Transverse colon (tissue), 4 donors: ENCODE measurements at places on chromosomes 6 and 20. TPM values are rescaled to one million over a fixed set of nuclear protein-coding genes. Genes with fewer than 3 reads are reported as not detected.
A peak's percentile ranks its signal among the peaks of the same experiment; 100 is the strongest.

DNA sequence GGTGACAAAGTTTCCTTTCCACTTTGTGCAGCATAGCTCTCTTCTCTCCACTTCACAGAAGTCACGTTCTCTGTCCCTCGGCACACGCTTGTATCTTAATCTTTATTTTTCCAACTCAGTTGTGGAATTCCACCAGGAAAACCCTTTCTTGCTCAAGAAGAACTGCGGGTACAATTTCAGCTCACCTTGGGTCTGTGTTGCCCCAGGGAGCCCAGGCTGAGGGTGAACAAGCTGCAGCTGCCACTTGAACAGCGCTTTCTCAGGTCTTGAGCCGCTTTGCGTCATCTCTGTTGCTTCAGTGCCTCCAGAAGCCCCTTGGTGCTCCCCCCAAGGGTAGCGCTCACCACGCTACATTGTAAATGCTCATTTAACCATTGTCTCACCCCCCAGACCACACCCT, 229.2 kb upstream of the TAB2 start:
- DNase-seq, result no peak

GSTA5 gene
- total RNA-seq, result not detected

DNA sequence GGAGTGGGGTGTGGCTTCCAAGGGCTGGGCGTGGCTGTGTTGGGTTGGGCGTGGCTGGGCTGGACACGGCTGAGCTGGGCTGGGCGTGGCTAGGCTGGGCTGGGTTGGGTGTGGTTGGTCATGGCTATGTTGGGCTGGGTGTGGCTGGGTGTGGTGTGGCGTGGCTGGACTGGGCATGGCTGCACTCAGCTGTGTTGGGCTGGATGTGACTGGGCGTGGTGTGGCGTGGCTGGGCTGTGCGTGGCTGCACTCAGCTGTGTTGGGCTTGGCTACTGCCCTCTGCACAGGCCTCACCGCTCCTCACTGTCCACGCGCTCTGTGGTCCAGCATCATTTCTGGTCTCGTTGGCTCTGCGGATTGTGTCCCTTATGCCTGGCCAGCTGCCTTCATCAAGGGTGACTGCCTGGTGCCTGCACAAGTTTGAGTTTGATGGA, 43.5 kb upstream of the SLCO4A1 start:
- peak; percentile 66 for DNase-seq

GRCh38 chr20:31706607-31707257, 15.9 kb downstream of the BCL2L1 start:
- DNase-seq, result no peak

GRCh38 chr6:19865178-19865577, 28.0 kb downstream of the ID4 start:
- no peak for DNase-seq

DNA sequence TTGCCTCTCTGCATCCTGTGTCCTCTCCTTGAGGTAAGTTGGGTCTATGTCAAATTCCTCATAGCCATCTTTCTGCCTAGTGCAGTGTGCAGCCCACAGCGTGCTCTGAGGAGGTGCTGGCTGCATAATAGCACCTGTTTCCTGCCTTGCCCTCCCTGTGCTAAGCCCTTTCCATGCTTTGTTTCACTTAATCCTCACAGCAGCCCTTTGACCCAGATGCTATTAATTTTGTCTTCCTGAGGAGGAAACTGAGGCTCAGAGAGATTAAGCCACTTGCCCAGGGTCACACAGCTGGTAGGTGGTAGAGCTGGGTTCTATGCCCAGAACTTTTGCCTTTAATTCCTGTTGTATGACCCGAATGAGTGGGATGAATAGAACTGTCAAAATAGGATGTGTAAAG, 13.5 kb downstream of the FAM83D start:
- DNase-seq, result no peak

ALDH8A1 gene
- 1.1 TPM for total RNA-seq

- DNase-seq, result no peak
Measured at GRCh38 chr6:128446497-128446896, 73.9 kb downstream of the PTPRK start.

- no peak for DNase-seq
Measured at GRCh38 chr6:14458669-14459266, 341.2 kb downstream of the CD83 start.

DNA sequence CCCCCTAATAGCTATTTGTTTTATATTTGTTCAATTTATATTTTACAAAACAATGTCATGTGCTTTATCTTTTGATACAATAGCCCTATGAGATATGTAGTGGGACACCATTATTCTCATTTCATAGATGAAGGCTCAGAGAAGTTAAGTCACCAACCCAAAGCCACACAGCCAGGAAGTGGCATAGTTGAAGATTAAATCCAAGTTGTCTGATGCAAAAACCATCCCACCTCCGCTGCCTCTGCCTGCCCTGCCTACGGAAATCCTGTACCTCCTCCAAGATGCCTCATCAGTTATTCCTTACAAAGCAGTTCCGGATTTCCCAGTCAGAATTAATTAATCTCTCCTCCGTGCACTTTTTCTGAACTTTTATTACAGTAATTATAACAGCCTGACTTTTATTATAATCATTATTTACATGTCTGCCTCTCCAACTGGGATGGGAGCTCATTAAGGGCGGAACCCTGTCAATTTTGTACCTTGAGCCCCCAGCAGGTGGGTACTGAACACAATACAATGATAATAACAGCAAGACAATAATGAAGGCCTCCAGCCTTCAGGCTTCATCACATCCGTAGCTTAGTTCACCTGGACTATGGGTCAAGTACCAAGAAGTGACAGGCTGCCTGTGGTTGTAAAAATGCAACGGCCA, 54.7 kb downstream of the LRFN2 start:
- DNase-seq, result no peak

ISM1 gene
- total RNA-seq, result not detected

DNA sequence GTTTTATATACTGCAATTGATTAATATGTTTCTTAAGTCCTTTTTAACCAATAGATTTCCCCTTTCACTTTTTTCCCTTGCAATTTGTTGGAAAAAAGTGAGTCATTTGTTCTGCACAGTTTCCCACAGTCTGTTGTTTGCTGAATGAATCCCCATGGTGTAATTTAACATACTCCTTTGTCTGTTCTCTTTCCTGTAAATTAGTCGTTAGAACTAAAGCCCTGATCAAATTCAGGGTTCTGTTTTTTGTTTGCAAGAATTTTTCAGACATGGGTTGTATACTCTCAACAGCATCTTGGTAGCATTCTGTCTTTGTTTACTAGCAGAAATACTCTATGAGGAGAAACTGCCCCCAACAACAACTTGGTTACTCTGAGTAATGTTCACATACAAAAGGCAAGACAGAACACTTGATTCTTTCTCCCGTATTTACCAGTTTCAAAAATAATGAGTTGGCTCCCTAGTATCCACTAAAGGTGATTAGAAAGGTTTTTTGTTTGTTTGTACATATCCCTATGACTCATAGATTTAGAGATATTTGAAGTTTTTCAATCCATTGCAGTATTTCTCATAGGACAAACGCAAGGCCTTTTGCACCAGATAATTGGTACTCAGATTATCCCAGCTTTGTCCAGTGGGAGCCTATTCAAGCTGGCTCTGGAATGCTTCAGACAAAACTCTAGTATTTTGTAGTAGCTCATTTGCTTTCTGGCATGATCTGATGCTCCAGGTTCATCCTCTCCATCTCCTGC, 16.5 kb downstream of the BLOC1S5 start:
- no peak for DNase-seq

- DNase-seq, result peak; percentile 52
Measured at GRCh38 chr20:63434599-63435378, 37.7 kb downstream of the KCNQ2 start.

DNA sequence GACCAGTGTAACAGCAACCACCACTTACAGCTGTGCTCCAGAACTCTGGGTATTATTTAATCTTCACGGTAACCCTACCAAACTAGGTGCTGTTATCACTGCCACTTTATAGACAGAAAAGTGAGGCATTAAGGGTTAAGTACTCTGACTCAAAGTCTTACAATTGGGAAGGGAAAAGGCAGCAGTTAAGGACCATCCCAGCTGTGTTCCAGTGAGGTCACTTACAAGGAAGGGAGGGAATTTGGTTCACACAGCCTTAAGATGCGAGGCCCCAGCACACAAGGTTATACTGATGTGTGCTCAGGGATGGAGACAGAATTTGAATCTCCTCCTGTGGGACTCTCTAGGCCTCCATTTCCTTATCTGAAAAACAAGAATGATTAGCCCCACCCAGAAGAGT, 46.7 kb downstream of the TRERF1 start:
- DNase-seq, result no peak

RBBP8NL gene
- 4.9 TPM for total RNA-seq

- DNase-seq, result no peak
Measured at GRCh38 chr20:6623989-6624388, 143.5 kb upstream of the BMP2 start.

- no peak for DNase-seq
Measured at GRCh38 chr20:51121272-51121671, 98.4 kb upstream of the KCNG1 start.

GRCh38 chr6:153989989-153990388, 49.1 kb upstream of the OPRM1 start:
- no peak for DNase-seq

TAB2 gene
- total RNA-seq, result 57.6 TPM

GRCh38 chr6:39494998-39495397, 172.5 kb upstream of the KCNK16 start:
- no peak for DNase-seq

SH3BGRL2 gene
- total RNA-seq, result 54.7 TPM

RAET1L gene
- total RNA-seq, result not detected

DNA sequence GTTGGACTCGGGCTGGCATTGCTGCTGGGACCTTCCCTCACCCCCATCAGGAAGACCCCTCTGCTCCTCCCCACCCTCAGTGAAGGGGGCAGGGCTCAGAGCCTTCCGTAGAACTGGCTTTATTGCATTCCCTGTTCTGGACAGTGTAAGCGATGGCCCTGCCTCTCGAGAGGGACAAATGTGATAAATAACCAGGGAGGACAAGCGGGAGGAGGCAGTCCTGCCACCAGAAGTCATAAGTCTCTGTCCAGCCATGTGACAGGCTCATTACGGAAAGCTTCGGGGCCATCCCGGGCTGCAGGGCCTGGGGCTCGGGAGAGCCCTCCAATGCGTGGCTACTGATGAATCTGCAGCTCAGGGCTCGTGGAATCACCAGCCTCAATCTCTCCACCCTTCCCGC, 58.5 kb upstream of the MDGA1 start:
- DNase-seq, result no peak

DNA sequence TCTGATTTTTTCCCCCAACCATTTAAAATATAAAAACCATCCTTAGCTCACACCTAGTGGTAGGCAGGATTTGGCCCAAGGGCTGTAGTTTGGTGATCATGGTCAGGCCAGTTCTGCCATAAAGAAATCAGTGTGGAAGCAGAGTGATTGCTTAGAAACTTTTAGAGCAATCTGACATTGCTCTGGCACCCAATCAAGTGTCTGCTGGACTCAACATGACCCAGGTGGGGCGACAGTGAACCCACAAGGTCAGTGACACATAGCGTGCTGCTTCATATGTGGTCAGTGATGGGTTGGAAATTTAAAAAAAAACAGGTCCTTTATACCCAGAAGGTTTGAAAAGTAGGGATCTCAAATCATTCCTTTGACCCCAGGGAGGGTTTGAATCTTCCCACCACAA, 107.9 kb downstream of the BANF2 start:
- DNase-seq, result no peak

GRCh38 chr6:115001731-115002350, 659.0 kb upstream of the HS3ST5 start:
- DNase-seq, result no peak

- no peak for DNase-seq
Measured at GRCh38 chr6:106079961-106080762, 6.0 kb upstream of the PRDM1 start.

DNA sequence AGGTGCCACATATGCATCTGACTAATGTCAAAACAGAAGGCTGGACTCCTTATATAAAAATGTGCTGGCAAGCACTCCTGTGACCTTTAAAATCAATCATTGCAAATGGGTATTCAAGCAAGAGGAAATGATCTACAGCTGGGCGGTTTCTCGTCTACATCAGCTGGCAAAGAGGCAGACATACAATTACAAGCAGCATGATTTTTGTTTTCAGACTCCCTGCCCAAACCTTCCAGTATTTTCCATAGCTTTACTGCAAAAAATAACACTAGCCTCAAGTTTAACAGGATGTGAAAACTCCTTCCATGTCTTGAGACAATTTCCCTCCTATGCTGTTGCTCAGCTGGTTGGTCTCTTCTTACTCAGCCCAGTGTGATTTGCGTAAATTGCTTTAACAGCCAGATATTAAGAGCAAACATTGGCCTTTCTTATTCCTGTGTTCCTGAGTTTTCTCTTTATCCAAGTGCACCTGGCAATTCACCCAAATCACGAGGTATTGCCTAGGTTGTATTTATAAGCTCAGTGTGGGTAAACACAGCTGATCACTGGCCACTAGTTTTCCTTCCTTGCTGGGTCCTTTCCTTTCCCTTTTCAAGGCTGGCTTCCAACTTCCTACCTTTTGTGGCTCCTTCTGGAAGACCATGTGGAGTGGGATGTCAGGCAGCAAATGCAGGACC, 130.4 kb downstream of the MOXD1 start:
- no peak for DNase-seq

NOP56 gene
- total RNA-seq, result 172 TPM

- DNase-seq, result no peak
Measured at GRCh38 chr6:93787841-93788240, 368.5 kb upstream of the EPHA7 start.

DNA sequence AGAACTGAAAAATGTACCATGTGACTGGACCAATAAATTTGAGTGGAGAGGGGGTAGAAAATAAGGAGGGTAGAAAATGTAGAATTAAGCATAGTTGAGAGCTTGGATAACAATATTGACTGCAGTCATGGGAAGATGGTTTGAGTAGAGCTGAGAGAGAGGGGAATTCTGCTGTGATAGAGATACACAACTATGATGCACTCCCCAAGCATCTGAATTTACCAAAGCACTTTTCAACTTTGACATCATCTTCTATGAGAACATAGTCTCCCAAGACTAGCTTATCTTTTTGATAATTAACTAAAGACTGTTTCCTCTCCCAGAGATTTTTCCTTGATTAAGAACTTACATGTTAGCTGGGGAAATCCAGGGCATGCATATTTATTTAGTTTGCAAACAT, 103.1 kb downstream of the TNFRSF21 start:
- no peak for DNase-seq

- no peak for DNase-seq
Measured at GRCh38 chr6:150686566-150686965, 86.9 kb downstream of the PLEKHG1 start.

DNA sequence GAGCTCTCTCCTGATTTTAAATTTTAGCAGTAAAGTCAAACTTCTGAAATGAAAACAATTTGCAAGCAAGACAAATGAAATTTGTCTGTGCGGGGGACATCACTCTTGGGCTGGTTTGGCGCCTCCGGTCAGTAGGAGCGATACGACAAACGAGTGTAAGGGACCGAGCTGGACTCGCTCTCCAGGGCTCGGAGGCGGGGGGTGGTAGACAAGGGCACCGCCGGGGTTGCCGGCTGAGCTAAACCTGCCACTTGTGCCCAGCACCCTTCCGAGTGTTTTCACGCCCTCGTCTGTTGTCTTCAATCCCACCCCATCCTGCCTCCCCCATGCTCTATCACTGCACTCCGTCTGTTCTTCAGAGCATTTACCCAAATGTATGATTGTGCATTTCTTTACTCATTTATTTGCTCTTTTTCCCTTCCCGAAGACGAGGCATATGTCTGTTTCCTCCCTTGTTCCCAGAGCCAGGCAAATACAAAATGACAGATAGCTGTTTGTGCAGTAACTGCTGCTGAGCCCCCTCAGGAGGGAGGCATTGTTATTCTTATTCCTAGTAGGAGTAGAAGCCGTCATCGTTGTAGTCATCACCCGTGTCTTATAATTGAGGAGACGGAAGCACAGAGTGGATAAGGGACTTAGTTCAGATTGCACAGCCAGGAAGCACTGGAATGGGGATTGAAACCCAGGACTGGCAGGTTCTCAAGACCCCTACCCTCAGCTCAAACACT, 62.8 kb upstream of the APCDD1L start:
- DNase-seq, result no peak

- DNase-seq, result no peak
Measured at GRCh38 chr6:16136621-16137450, 8.0 kb downstream of the MYLIP start.
